ENCODE measurements at places on chromosomes 6 and 20.

DNA sequence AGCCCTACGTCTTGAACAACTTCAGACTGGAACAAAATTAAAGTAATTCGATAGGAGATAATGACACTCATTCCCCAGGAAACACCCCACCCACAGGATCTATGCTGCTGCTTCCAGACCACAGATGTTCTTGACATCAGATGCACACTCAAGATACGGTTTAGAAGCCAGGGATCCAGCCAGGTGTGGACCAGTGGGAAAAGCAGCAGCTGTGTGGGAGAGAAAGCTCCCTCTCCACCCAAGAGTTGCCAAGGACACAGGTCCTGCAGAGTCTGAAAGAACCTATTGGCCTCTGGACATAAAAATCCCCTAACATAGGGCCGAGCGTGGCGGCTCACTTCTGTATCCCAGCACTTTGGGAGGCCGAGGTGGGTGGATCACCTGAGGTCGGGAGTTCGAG lies 91.7 kb upstream of the NFATC2 start:
- no peak for DNase-seq

DNA sequence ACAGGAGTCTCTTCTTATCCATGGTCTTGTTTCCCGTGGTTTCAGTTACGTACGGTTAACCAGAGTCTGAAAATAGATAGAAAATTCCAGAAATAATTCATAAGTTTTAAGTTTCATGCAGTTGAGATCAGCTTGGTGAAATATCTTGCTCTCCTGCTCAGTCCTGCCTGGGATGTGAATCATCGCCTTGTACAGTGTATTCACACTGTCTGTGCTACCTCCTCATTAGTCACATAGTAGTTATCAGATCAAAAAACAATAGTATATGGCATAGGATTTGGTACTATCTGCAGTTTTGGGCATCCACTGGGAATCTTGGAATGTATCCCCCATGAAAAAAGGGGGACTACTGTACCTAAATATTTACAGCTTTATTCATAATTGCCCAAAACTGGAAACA lies 22.7 kb upstream of the MOCS1 start:
- no peak for DNase-seq

DNA sequence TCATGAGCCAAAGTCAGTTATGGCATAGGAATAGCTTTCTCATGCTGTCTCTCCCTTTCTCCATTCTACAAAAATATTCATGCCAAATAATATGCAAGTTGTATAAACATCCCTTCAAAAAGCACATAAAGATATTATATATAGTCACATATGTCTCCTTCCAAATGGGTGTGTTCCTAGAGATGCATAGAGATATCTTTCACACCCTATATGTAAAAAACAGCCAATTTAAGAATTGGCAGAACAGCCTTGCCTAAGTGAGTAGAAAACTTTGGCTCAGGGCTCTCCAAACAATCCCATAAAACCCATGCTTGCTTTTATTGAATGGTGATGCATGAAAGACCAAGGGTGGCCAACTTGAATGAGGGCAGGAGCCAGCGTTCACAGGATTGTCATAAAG lies 274.7 kb upstream of the SUPT3H start:
- peak; percentile 56 for DNase-seq

DNA sequence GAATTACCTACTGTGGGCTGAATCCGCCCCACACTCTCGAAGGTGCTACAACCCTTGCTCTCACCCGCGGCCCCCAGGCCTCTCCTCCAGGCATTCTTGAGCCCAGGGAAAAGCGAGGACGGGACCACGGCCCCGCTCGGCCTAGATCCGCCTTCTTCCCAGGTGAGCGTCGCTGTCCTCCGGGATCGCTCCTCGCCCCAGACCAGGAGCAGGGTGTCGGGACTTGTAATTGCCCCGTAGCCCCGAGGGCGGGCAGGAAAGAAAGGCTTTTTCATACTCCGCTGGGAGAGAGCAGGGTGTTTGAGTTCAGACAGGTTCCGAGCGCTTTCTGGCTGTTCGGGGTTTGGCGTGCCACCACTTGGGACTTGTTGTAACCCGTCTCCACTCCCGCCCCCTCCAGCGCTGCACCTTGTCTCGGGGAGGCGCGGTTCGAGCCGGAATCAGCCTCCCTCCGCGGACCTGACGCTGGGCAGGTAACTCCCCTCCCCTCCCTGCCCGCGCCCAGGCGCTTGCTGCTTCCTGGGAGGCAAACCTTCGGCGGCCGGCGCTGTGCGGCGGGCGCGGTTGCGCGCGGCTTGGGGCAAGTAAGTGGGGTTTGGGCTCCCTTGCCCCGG lies at the start of gene FAM83B:
TSS of gene FAM83B (plus strand) at position 529 of the 614 bp plus-strand sequence. CDS start 23,476 bp downstream, outside the sequence.
- DNase-seq: peak; percentile 1

GRCh38 chr6:44016131-44016870 lies 111.0 kb downstream of the MRPL14 start:
- no peak for DNase-seq

DNA sequence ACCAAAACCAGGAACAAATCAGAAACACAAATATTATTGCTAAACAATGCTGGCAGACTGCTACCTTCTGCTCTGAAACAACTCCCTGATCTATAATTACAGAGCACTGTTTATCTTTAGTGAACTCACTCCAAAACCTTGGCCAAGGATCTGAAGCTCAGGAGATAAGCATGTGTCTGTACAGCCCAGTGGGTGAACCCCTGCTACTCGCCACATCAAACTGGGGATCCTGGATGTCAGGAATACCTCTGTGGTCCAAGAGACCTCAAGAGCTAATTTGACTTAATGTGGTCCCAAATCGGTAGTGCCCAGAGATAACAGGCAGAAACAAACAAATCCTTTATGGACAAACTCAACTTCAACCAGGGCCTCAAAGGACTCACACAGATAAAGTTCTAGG lies 381.8 kb downstream of the KIF16B start:
- DNase-seq: no peak

DNA sequence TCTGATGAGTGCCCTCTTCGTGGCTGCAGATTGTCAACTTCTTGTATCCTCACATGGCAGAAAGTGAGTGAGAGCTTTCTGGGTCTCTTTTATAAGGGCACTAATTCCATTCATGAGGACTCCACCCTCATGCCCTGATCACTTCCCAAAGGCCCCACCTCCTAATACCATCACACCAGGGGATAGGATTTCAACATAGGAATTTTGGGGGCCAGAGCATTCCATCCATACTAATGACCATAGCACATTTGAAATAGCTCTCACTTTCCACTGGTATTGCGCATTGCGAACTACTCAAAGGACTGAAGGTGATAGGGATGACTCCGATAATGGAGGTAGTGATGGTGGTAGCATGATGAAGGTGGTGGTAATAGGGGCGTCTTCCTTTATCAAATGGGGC lies 324.3 kb downstream of the PRL start:
- DNase-seq: no peak

DNA sequence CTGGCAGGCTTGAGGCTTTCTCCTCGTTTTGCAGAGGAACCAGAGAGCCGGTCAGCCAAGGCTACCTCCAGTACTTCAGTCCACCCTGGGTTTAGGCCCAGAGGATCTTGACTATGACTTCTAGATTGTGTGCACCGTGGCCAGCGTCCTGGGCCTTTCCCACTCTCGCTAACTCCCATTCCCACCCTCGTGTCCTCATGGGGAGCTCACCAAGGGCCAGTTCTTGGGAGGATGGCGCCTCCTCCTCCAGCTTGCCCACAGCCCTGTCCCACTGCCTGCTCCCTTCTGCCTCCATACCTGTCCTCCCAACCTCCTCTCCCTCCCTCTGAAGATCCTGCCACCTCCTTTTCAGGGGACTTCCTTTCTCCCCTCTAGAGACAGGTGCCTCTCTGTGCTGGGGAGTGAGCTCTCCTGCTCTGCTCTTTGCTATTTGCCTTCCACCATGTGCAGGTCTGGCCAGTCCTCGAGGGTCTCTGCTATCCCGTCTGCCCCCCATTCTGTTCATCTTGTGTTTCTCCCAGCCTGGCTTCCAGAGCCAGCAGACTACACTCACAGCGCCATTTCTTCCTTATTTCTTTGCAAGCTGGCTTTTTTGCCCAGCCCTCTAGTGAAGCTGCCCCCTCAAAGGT lies 4.4 kb upstream of the SYNJ2 start:
- DNase-seq: no peak

All from MG63 (cell line).